Stimulated activated CD8-positive, alpha-beta memory T cell treated with anti-CD3 and anti-CD28 coated beads, Interleukin-2, amount 100 ng/mL, for 1 hour (primary cell): ENCODE measurements at places on chromosomes 1 and 21.

- DNase-seq = no peak
Observed at GRCh38 chr1:211280910-211281309, 21.7 kb downstream of the RCOR3 start.

GRCh38 chr1:75677443-75677842 lies 47.1 kb upstream of the ACADM start:
- DNase-seq = no peak

GRCh38 chr1:203197625-203198024 lies 11.1 kb upstream of the CHI3L1 start:
- no peak for DNase-seq

DNA sequence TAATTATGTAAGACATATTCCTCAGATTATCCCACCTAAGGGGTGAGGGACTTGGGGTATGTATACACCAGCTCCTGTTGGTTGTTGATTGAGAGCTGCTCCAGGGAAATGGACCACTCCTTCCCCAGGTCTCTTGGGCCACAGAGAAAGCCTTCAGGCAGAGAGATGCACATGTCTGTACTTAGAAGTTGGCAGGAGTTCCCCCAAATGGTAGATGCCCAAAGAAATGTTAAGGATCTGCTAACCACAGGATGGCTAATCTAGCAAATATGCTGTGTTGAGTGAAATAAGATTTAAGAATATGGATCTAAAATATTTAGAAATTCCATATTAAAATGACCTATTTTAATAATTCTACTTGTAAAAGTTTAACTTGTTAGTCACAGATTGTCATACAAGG lies 100.8 kb upstream of the DNAH14 start:
- DNase-seq = no peak

- DNase-seq = no peak
Observed at GRCh38 chr1:229058111-229058561, 212.8 kb upstream of the RAB4A start.

DNA sequence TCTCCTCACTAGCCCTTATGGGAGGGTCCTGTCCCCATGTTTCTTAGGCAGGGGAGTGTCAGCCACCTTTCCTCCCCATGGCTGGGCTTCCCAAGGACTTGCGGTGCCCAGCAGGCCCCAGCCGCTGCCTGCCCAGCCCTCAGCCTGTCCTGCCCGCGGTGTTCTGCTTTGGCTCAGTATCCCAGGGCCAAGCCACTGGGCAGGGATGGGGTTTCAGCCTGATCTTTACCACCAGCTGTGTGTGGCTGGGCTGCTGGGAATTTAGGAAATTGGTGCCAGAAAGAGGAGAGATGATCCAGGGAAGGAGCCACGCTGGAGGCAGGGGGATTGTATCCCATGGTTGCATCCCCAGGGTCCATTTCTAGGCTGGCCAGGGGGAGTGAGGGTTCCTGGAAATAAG lies 6.9 kb upstream of the IGFN1 start:
- no peak for DNase-seq

DNA sequence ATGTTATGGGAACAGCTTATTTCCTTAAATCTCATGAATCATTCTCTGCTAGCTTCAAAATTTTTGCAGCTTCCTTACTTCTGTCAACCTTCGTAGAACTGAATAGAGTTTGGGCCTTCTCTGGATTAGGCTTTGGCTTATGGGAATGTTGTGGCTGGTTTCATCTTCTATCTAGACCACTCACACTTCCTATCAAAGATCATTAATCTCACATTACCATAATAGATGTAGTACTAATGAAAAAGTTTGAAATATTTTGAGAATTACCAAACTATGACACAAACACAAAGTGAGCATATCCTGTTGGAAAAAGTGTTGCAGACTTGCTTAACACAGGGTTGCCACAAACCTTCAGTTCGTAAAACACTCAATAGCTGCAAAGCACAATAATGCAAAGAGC lies 30.3 kb downstream of the ASPM start:
- DNase-seq = no peak

- DNase-seq = no peak
Observed at GRCh38 chr1:157691285-157691920, 9.2 kb downstream of the FCRL3 start.

DNA sequence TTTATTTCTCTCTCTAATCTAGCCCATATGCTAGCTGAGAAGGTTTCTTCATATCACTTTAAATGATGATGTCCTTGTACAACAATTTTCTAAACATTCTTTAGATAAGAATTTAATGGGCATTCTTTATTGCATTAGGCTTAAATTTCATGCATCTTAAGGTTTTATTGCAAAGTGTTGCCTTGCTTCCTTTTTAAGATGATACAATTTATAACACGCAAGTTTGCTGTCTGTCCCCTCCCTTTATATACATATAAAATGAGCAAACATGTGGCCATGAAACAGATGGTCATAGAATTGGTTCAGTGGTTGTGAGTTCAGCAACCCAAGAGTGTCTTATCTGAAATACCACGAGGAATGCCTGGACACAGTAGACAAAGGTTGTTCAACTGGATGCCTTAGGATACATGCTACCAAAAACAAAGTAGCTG lies 12.1 kb downstream of the NBPF3 start:
- no peak for DNase-seq

DNA sequence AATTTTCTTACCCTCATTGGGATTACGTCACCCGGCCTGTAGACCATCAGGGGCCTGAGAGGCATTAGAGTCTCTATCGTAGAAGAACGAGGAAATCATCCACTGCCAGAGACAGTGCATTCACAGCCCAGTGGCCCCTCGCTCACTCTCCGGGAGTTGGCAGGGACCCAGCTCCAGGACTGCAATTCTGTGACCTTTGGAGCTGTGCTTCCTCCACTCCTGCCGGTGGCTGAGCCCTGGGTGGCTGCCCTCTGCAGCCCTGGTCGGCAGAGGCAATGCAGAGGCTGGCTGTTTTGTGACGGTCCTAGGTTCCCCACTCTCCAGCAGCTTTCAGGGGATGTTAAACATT lies 12.7 kb downstream of the SLC37A1 start:
- no peak for DNase-seq

- DNase-seq = no peak
Observed at GRCh38 chr1:204072931-204073836, at the start of gene SOX13. Gene SOX13 (plus strand): TSS chr1:204073115. CDS start chr1:204112916, 39,801 bp downstream.

- no peak for DNase-seq
Observed at GRCh38 chr1:88695781-88696180, 11.7 kb downstream of the PKN2 start.

DNA sequence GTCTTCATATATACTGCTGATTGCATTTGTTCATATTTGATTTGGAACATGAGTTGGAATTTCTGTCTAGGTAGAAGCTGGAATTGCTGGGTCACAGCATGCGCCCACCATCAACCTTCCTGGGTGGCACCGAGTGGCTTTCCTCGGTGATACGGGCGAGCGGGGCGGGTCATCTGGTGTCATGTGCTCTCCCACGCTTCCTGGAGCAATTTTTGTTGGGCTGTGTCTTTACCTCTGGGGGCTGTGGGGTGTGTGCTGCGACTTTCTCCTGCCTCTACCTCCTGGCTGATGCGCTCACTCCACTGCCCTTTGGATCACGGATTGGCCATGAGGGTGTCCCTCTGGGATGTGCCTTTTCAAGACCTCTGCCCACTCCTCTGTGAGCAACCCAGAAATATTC lies 108.7 kb upstream of the COL6A1 start:
- no peak for DNase-seq

DNA sequence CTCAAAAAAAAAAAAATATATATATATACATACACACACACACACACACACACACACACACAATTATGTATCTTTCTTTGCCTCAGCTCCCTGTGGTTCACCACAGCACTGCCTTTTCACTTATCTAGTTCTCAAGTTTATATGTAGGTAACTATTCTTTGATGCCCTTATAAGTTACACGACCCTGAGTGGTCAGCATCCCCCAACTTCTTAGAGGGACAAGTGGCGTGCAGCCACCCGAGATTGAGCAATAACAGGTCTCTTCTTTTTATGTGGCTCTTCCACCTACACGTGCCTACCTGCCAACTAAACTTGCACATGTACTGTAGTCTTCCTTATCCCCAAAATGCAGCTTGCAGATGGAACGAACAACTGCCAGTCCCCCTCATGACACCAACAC lies 120.8 kb downstream of the GABPA start:
- no peak for DNase-seq

GRCh38 chr1:41728403-41729202 lies 190.1 kb downstream of the HIVEP3 start:
- peak; percentile 15 for DNase-seq

GRCh38 chr1:151311589-151312331 lies 15.5 kb downstream of the PI4KB start:
- peak; percentile 44 for DNase-seq

GRCh38 chr1:79353224-79353623 lies 346.7 kb upstream of the ADGRL4 start:
- DNase-seq = no peak

DNA sequence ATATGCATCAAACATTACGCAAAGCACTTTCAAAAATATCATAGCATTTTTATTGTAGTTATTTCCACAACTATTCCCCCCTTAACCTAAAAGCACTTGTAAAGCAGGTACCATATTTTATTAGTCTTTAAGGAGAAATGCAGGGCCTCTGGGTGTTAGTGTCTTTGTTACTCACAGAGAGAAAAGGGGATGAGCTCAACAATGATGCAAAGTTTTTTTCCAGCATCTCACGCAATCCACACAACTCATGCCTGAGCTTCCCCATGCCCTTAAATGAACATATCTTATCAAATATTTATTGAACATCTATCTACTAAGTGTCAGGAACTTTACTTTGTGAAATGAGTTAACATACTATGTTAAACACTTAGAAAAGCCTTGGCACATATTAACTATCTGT lies 50.6 kb downstream of the BEND5 start:
- no peak for DNase-seq

GRCh38 chr21:17351766-17352165 lies 161.1 kb upstream of the CXADR start:
- no peak for DNase-seq

- no peak for DNase-seq
Observed at GRCh38 chr21:31667132-31667531, 7.6 kb downstream of the SOD1 start.

DNA sequence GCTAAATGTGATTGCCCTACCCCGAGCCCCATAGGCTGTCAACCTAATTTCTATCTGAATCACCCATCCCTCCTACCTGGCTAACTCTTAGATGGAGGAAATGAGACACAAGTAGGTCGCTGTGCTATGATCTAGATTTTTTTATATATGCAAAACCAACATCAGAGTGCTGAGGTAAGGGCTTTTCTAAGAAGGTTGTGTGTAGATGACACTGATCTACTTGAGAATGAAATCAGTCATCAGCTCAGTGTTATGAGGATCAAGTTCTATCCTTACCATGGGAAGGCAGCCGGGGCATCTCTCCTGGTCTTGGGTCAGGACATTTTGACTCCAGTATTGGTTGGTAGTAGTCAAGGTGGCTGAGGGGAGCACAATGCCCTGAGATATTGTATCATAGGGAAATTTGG lies 23.6 kb downstream of the SLAMF1 start:
- DNase-seq = no peak

GRCh38 chr1:21594935-21595897 lies 73.9 kb downstream of the RAP1GAP start:
- no peak for DNase-seq

- DNase-seq = no peak
Observed at GRCh38 chr1:206468571-206468970, 1.7 kb upstream of the IKBKE start.

DNA sequence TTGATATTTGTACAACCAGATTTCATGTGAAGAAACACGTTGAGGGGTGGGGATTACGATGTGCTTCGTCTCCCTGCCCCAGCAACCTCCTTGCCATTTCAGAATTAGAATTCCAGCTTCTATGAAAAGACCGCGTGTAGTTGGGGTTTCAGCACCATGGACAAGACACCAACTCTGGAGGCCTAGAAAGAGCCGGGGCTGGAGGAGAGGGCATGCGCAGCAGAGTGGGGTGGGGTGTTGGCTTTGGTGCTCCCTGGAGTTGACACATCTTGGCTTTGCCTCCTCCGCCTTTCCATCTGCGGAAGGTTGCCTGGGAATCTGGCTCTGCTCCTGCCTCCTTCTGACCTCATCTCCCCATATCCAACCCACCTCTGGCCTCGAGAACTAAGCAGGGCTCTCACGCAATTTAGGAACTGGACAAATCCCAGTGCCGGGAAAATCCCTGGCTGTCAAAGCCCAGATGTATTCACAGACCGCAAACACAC lies 11.8 kb downstream of the HTR6 start:
- DNase-seq = no peak

GRCh38 chr1:108639899-108640560 lies 20.9 kb downstream of the HENMT1 start:
- peak; percentile 14 for DNase-seq

DNA sequence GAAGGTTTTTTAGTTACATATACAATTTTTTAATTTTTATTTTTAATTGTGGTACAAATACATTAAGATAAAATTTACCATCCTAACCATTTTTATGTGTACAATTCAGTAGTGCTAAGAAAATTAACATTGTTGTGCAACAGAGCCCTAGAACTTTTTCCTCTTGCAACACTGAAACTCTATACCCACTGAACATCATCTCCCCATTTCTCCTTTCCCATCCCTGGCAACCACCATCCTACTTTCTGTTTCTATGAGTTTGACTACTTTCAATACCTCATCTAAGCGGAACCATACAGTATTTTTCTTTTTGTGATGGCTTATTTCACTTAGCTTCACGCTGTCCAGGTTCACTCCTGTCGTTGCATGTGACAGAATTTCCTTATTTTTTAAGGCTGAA lies 54.1 kb downstream of the PALMD start:
- no peak for DNase-seq

- no peak for DNase-seq
Observed at GRCh38 chr1:183487674-183488442, 15.6 kb downstream of the SMG7 start.

GRCh38 chr1:224377676-224378006 lies 21.0 kb downstream of the CNIH4 start:
- no peak for DNase-seq

DNA sequence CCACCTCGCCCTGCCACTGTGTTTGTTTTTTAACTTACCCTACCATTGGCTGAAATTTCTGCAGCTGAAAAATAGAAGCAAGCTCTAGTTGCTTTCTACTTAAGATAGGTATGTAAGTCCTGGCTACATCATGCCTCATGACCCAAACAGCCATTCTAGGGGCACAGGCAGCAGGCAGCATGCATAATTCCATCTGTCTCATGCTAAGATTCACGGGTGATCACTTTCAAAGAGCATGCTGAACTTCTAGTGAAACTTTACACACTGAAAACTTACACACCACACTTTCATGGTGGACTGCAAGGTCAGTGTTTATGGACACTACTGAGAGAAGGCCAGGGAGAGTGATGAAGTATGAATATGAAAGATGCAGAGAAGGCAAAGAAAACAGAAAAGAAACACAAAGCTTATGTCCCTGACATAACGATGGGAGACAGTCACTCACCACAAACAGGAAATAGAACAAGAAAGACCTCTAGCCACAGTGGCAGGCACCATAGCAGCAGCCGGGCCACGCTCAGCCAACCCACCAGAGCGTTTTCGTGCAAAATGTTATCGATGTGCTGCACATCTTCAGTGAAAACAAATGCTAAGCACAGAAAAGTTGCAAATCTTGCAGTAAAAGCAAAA lies 102.3 kb upstream of the TIAM1 start:
- peak; percentile 6 for DNase-seq

GRCh38 chr21:30880914-30881313 lies 466 bp downstream of the KRTAP11-1 start:
- no peak for DNase-seq
